Left lung (tissue), 14 donors: ENCODE measurements at places on chromosomes 1 and 21. TPM values are rescaled to one million over a fixed set of nuclear protein-coding genes. Genes with fewer than 3 reads are reported as not detected.
A peak's percentile ranks its signal among the peaks of the same experiment; 100 is the strongest.

- DNase-seq, result no peak
Observed at GRCh38 chr1:104768466-104768865, 1018.8 kb downstream of the AMY1C start.

DNA sequence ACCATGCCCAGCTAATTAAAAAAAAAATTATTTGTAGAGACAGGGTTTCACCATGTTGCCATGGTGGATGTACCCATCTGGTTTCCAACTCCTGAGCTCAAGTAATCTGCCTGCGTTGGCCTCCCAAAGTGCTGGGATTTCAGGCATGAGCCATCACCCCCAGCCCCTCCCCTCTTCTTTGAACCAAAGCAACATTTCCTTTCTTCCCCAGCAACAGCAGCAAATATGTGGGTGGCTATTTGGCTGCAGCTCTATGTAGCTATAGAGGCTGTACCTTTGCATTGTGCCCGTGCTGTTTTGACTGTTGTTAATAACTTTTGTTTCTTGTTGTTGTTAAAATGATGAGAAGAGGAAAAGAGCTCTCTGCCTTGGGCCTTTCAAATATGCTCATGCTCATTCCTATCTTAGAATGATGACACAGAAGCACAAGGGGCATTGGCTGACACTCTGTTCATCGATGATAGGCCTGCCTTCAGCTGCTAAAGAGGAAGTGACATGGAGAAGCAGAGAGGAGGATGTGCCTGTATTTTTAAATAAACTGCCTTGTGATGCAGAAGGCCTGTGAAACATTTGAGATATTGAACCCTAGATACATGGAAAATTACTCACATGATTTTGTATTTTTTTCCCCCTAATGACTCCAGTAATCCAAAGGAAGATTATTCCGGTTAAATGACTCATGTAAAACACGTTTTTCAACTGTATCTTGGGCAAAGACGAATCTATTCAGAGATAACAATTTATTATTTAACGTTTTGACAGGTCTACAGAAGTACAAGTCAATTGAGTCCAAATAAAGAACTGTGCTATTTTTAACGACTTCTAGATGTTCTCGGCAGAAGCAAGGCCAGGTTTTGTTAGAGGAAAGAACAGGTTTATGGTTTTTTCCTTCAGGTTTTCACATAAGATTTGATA, 20.5 kb upstream of the XPR1 start:
- peak; percentile 57 for DNase-seq

- no peak for DNase-seq
Observed at GRCh38 chr1:81430955-81431623, 369.6 kb upstream of the ADGRL2 start.

GRCh38 chr21:29074007-29074376, 544 bp upstream of the CCT8 start:
- DNase-seq, result no peak

The KRTAP7-1 gene
- polyA plus RNA-seq, result not detected

The IL22RA1 gene
- polyA plus RNA-seq, result 0.73 TPM
